ENCODE measurements at places on chromosomes 4 and X. TPM values are rescaled to one million over a fixed set of nuclear protein-coding genes. Genes with fewer than 3 reads are reported as not detected.

DNA sequence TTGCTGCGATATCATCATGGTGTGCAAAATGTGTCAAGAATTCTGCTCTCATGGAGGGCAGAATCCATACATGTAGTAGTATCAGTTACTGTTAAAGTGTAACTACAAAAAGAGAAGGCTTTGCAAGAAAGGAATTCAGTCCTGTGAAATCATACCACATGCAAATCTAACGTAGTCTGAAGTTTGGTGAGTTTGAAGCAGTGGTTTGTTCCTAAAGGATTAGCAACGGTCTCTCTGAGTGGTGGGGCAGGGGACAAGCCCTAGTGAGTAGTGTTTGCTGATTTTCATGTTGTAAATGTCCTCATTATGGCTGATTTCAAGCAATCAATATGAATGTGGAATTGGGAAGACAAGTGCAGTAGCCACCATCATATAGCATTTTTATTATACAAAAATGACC, 47.1 kb upstream of the CLNK start:
- H3K27ac ChIP-seq: no peak overlapping the region
- peaks cover 6% of the 10 kb centered on the region for H3K4me1 ChIP-seq
- H3K36me3 ChIP-seq: no peaks in the 10 kb centered on the region
- no peak overlapping the region for H3K4me3 ChIP-seq
- DNase-seq: no peak

GRCh38 chrX:267771-268261, 13.4 kb upstream of the PLCXD1 start:
- no peaks in the 10 kb centered on the region for H3K27me3 ChIP-seq
- no peak overlapping the region for H3K27ac ChIP-seq
- no peak for DNase-seq
- H3K4me1 ChIP-seq: no peaks in the 10 kb centered on the region
- no peaks in the 10 kb centered on the region for H3K36me3 ChIP-seq

GRCh38 chr4:16765546-16765945, 132.9 kb downstream of the LDB2 start:
- DNase-seq: no peak
- no peaks in the 10 kb centered on the region for H3K4me1 ChIP-seq
- H3K36me3 ChIP-seq: no peaks in the 10 kb centered on the region

GRCh38 chr4:143189528-143189927, 4.8 kb downstream of the USP38 start:
- H3K27me3 ChIP-seq: no peaks in the 10 kb centered on the region
- peak overlapping the region; percentile 79 for H3K4me3 ChIP-seq
- DNase-seq: no peak
- H3K4me1 ChIP-seq: peaks cover 59% of the 10 kb centered on the region

DNA sequence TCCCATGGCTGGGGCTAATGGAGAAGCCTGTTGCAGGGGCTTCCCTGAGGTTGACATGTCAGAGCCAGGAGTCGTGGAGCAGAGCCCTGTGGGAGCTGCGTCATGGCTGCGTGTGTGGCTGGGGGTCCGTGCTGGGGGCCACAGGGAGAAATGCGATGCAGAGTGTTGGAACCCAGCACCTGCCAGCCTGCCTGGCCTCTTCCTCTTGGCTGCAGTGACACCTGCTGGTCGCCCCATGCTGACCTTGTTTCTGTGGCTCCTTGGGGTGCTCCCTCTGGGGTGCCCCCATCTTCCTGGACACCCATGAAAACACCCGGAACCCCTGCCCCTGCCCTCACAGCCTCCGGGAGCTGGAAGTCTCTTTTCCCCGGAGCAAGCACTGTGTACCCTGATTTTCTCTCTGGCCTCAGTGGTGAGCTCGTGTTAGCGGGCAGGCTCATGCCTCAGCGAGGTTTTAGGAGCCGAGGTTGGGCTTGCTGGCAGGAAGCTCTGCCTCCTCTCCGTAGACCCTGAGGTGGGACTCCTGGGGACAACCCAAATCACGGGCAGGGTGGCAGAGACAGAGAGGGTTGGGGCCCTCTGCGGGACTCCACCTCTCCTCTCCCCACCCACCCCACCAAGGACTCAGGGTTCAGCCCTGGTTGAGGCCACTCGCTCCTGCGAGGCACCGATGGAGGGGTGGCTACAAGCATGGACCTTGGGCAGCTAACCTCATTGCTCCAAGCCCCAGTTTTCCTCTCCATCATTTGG, 103.7 kb downstream of the SORCS2 start:
- no peaks in the 10 kb centered on the region for H3K27me3 ChIP-seq
- no peak for DNase-seq
- no peaks in the 10 kb centered on the region for H3K36me3 ChIP-seq
- no peaks in the 10 kb centered on the region for H3K4me1 ChIP-seq
- H3K27ac ChIP-seq: no peak overlapping the region
- H3K4me3 ChIP-seq: no peak overlapping the region

- DNase-seq: no peak
- H3K27ac ChIP-seq: no peak overlapping the region
- no peak overlapping the region for H3K4me3 ChIP-seq
- no peaks in the 10 kb centered on the region for H3K36me3 ChIP-seq
- H3K27me3 ChIP-seq: no peaks in the 10 kb centered on the region
- H3K4me1 ChIP-seq: no peaks in the 10 kb centered on the region
These were observed 41.8 kb upstream of the ANTXR2 start for GRCh38 chr4:80114732-80115265.

DNA sequence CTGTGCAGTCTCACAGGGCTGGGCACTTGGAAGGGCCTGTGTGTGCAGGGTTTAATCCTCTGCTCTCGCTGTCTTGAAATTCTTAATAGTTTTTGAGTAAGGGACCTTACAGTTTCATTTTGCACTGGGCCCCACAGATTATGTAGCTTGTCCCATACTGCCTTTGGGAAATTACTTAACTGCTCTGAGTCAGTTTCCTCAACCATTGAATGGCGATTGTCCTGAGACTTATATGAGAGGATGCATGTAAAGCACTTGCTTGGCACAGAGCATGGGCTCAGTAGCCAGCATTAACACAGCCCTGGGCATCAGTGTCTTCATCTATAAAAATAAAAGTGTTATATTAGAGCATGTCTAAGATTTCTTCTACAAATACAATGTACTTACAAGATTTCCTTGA, 55.8 kb downstream of the CLCN5 start:
- no peaks in the 10 kb centered on the region for H3K4me1 ChIP-seq
- H3K27me3 ChIP-seq: no peaks in the 10 kb centered on the region
- no peaks in the 10 kb centered on the region for H3K36me3 ChIP-seq
- H3K27ac ChIP-seq: no peak overlapping the region
- no peak for DNase-seq

DNA sequence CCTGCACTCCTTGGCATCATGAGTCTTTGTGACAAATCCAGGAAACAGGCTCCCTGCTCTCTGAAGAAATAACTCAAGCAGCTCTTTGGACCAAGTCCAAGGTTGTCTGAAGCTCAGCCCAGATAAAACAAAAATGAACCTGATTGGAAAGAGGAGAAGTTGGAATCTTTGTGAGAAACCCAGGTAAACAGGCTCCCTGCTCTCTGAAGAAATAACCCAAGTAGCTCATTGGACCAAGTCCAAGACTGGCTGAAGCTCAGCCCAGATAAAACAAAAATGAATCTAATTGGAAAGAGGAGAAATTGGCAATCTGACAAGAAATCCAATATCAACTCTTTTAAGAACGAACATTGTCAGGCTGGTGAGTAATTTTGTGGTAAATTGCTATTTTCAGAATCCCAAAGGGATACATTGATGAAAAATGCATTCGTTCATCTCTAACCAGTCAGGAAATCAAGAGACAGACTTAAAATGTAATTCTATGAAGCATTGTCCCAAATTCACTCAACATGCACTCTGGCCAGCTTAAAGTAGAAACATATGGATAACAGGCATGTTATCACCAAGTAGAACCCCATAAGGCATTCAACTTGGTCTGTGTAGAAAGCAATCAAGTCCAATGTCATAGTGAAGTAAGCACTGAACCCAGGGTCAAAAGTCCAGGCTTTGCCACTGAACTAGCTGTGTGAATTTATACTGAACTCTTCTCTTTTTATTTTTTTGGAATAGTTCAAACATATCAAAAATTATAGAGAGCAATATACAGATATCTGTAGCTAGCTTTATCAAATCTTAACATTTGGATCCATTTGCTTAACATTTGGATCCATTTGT, 16.8 kb upstream of the NFXL1 start:
- H3K27me3 ChIP-seq: no peaks in the 10 kb centered on the region
- no peak for DNase-seq
- H3K36me3 ChIP-seq: no peaks in the 10 kb centered on the region

- H3K27ac ChIP-seq: no peak overlapping the region
- DNase-seq: no peak
- H3K4me1 ChIP-seq: peaks cover 5% of the 10 kb centered on the region
- no peaks in the 10 kb centered on the region for H3K36me3 ChIP-seq
- H3K27me3 ChIP-seq: no peaks in the 10 kb centered on the region
These were observed 24.7 kb downstream of the TLR10 start for GRCh38 chr4:38757945-38758600.

DNA sequence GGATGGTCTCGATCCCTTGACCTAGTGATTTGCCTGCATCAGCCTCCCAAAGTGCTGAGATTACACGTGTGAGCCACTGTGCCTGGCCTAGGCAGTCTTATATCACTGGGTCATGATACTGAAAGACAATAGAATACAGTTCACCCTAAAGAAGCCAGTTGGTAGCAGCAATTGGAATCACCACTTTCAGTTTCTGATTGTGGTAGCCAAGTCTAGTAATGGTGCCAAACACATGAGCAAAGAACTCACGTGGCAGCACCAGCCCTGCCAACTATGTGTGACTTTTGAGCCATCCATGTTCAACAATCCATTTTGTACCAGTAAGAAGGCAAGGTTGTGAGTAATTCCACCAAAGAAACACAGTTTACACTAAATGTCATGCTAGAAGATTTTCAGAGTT, 548.4 kb downstream of the KLHL13 start:
- H3K27me3 ChIP-seq: no peaks in the 10 kb centered on the region
- H3K4me3 ChIP-seq: no peak overlapping the region
- no peaks in the 10 kb centered on the region for H3K4me1 ChIP-seq
- H3K36me3 ChIP-seq: no peaks in the 10 kb centered on the region

DNA sequence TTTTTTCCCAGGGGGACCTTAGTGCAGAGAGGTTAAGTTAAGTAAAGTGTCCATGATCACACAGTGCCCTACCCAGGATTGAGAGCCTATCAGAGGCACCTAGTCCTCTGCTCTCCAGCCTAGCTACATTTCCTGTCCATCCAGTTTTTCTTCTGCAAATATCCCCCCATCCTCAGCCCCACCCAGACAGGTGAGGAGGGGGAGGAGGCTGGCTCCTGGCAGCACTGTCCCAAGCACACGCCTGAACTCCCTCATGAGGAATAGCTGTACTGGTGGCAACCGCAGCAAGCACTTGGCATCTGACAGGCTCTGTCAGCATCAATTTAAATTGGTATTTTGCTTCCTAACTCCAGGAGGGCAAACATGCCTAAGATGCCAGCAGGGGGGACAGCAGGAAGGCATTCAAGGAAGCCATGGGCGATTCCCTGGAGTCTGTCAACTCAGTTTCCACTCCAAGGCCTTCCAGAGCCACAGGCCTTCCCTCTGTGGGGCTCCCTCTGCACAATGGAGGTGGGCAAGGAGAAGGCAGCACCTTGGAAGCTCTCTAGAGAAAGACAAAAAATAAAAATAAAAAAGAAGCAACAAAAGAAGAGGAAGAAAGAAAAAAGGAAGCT, 6.4 kb upstream of the FRMPD3 start:
- H3K4me1 ChIP-seq: no peaks in the 10 kb centered on the region
- no peak overlapping the region for H3K4me3 ChIP-seq
- DNase-seq: no peak
- H3K27ac ChIP-seq: no peak overlapping the region
- no peaks in the 10 kb centered on the region for H3K36me3 ChIP-seq
- H3K27me3 ChIP-seq: no peaks in the 10 kb centered on the region

DNA sequence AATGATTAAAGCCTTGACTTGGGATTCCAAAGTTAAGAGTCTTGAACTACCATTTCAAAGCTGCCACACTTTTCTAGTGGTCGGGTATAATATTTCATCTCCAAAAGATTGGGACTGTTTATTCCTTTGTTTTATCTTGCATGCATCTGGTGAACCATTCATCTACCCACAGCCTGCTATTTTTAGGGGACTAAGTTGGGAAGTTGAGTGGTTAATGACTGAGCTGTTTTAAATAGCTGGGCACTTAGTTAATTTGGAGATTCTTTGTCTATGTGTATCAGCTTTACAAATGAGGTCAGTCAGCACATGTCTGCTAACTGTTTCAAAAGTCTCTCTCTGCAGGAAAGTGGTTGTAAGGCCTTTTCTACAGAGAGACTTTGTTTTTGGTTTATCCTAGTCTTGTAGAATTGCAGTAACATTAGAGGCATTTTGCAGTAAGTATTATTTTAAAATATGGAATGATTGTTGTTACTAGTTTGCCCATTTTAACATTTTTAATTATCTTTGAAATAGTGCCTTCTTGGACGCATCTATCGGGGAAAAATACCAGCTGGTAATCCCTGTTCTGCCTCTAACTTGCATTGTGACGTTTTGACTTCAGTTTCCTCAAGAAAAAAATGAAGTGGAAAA, 8.2 kb downstream of the BMP2K start:
- no peak overlapping the region for H3K4me3 ChIP-seq
- no peaks in the 10 kb centered on the region for H3K27me3 ChIP-seq
- DNase-seq: no peak
- H3K27ac ChIP-seq: no peak overlapping the region
- no peaks in the 10 kb centered on the region for H3K36me3 ChIP-seq
- no peaks in the 10 kb centered on the region for H3K4me1 ChIP-seq

DNA sequence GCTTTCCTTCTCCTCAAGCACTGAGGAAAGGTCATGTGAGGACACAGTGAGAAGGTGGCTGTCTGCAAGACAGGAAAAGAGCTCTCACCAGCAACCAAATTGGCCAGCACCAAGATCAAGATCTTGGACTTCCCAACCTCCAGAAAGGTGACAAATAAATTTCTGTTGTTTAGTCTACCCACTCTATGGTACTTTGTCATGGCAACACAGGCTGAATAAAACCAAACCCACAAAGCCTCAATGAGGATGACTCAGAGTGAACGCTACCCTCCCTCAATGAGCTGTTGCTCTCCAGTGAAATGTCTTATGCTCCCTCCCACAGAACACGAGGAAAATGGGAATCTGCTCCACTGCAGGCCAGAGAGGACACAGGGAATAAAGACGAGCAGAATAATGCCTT, 244.1 kb downstream of the RAB28 start:
- no peak overlapping the region for H3K27ac ChIP-seq
- no peaks in the 10 kb centered on the region for H3K4me1 ChIP-seq
- H3K27me3 ChIP-seq: no peaks in the 10 kb centered on the region
- no peaks in the 10 kb centered on the region for H3K36me3 ChIP-seq
- DNase-seq: no peak

GRCh38 chr4:76781698-76782595, 116.0 kb downstream of the SOWAHB start:
- H3K4me1 ChIP-seq: no peaks in the 10 kb centered on the region
- no peak for DNase-seq
- no peak overlapping the region for H3K4me3 ChIP-seq
- H3K27me3 ChIP-seq: no peaks in the 10 kb centered on the region
- H3K27ac ChIP-seq: no peak overlapping the region

GRCh38 chr4:38523524-38524448, 140.2 kb upstream of the KLF3 start:
- peak; percentile 63 for DNase-seq
- no peaks in the 10 kb centered on the region for H3K27me3 ChIP-seq
- no peaks in the 10 kb centered on the region for H3K36me3 ChIP-seq
- H3K4me3 ChIP-seq: peak overlapping the region; percentile 3
- peak overlapping the region; percentile 6 for H3K27ac ChIP-seq

The BLTP1 gene
- 83.9 TPM for total RNA-seq

The PABPC5 gene
- total RNA-seq: not detected

The RTL3 gene
- total RNA-seq: not detected

The SULT1B1 gene
- total RNA-seq: 7.6 TPM

The ARSJ gene
- 0.17 TPM for total RNA-seq

The F8A2 gene
- not detected for total RNA-seq

The TENM3 gene
- total RNA-seq: not detected

The TASL gene
- 2.8 TPM for total RNA-seq

The TLR8 gene
- 0.26 TPM for total RNA-seq

The CT45A1 gene
- total RNA-seq: not detected

Data from CD4-positive, alpha-beta memory T cell (primary cell).